ENCODE measurements at places on chromosomes 4 and X.
A peak's percentile ranks its signal among the peaks of the same experiment; 100 is the strongest.

DNA sequence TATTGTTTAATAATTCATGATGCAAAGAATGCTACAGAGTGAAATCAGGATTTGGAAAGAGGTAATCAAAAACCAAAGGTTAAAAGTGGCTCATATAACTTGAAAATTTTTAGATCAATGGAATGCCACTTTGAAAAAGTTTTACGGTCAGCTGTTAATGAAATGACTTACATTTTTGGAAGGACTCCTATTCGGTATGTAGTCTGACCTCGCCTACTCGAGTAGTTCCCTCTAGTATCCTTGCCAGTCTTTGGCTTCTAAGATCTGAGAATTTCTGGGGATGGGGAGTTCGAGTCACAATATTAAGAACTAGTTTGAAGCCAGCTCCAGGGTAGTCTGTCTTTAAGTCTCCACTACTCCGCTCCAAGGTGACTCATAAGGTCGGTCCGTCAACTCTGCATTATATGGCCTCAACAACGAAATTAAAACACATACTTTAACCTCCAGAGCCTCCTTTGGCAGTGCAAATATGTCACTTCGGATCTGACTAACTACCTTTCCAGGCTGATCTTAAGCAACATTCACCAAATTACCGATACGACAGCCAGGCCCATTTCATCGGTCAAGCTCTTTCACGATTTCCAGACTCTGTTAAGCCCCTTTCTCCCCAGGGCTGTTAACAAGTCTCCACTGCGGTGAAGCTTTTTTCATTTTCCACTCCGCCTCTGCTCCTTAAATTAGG is 733 bp upstream of the NAA15 start:
- DNase-seq: no peak
- H3K4me3 ChIP-seq: peak overlapping the region; percentile 94
- H3K36me3 ChIP-seq: peaks cover 2% of the 10 kb centered on the region

- no peak for DNase-seq
- H3K4me1 ChIP-seq: no peaks in the 10 kb centered on the region
These were observed 558.0 kb downstream of the STPG2 start for GRCh38 chr4:97585274-97585673.

DNA sequence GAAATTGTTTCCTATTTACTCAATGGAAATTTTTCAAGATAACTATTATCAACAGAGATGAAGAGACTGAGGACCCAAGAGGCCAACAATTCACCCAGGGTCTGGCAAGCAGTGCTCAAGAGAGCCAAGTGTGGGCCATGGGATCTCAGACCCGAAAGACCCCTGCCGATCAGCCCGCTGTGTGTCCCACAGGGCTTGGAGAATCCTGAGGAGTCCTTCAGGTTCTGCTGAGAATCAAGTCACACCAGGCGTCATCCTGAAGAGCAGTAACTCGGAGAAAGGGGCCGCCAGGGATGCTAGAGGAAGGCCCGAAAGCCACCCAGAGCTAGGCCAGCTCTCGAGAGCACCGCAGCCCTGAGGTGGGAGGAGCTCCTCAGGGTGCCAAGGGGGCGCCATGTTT is 48.7 kb downstream of the FGFRL1 start:
- no peak overlapping the region for H3K4me3 ChIP-seq
- H3K4me1 ChIP-seq: peaks cover 10% of the 10 kb centered on the region
- H3K27ac ChIP-seq: no peak overlapping the region
- peaks cover 26% of the 10 kb centered on the region for H3K27me3 ChIP-seq
- H3K36me3 ChIP-seq: no peaks in the 10 kb centered on the region

GRCh38 chr4:52833941-52834525 is 28.1 kb upstream of the RASL11B start:
- H3K27me3 ChIP-seq: no peaks in the 10 kb centered on the region
- H3K36me3 ChIP-seq: no peaks in the 10 kb centered on the region
- DNase-seq: no peak

DNA sequence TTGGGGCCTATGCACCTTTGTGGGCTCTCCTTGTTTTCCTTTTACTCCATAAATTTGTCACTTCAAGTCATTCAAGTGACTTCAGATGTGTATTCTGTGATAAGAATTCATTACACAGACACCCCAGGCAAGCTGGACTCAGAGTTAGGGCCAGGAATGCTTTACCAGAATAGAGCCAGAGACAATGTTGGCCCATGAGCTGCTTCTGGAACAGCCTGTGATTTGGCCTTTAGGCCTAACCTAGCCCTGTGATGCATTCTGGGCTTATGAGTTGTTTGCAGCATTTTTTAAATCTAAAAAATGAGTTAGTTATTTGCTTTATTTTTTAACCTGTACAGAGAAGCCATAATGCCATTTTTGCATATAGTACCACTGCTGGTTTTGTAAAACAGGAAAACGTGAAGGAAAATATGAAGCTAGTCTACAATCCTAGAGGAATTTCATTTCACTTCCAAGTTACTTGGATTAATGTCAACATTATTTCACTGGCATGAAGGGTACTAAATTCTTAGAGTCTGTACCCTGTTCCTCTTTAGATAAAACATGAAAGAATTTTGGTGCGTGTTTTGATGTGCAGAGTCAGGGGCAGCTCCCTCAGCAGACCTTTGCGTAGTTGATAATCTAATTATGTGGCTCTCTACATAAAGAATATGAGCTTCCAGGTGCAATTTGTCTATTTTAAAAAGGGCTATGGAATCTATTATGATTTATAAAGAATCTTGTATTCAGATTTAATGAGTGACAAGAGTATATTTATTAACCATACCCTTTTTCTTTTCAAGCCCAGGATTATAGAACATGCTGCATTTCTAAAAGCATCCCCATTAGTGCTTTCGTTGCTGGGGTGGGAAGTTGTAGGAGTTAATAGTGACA is 84.7 kb downstream of the ARHGAP10 start:
- no peaks in the 10 kb centered on the region for H3K36me3 ChIP-seq
- H3K4me1 ChIP-seq: peaks cover 86% of the 10 kb centered on the region
- H3K4me3 ChIP-seq: no peak overlapping the region
- no peaks in the 10 kb centered on the region for H3K27me3 ChIP-seq
- peak overlapping the region; percentile 86 for H3K27ac ChIP-seq
- peak; percentile 63 for DNase-seq

DNA sequence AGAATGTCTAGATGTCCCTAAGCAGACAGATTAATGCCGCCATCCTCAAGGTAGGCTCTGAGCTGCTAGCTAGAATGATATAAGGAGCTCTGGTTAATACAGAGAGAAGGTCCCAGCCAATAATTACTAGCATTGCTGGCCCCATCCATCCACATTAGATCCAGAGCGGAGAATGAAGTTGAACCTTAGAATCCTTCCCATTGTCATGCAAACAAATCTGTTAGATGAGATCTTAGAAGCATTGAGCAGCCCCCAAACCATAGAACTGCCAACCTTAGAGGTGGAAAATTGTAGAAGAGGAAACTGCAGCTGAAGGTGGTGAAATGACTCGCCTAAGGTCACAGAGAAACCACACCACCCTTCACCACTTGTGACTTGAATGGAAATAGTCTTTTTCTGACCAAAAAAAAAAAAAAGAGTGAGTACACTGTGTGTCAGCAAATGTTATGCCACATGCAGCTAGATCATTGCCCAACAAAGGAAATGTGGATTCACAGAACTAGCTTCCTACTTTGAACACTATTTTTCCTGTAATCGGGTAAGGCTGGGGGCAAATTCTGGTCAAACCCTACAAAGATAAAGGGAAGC is 162.1 kb downstream of the SMIM20 start:
- no peaks in the 10 kb centered on the region for H3K27me3 ChIP-seq
- H3K27ac ChIP-seq: peak overlapping the region; percentile 14
- H3K4me1 ChIP-seq: no peaks in the 10 kb centered on the region
- DNase-seq: no peak

DNA sequence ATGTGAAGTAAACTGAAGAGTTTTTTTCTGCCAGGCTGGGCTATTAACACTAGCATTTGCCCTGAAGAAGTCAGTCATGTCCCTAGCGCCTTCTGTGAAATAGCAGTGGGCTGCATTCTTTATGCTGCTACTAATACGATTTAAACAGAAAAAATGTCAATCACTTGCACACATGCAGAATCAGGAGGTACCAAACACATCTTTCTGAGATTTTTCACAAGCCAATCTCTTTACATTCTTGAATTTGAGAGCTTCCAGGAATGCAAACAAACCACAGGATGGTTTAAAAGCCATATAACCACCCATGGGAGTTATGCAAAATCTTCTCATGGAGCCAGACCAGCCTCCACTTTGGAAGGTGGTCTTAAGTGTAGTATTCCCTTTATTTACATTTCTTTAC is 220.1 kb downstream of the IQCM start:
- H3K27ac ChIP-seq: no peak overlapping the region
- H3K36me3 ChIP-seq: no peaks in the 10 kb centered on the region
- no peak overlapping the region for H3K4me3 ChIP-seq
- H3K27me3 ChIP-seq: no peaks in the 10 kb centered on the region
- no peaks in the 10 kb centered on the region for H3K4me1 ChIP-seq

DNA sequence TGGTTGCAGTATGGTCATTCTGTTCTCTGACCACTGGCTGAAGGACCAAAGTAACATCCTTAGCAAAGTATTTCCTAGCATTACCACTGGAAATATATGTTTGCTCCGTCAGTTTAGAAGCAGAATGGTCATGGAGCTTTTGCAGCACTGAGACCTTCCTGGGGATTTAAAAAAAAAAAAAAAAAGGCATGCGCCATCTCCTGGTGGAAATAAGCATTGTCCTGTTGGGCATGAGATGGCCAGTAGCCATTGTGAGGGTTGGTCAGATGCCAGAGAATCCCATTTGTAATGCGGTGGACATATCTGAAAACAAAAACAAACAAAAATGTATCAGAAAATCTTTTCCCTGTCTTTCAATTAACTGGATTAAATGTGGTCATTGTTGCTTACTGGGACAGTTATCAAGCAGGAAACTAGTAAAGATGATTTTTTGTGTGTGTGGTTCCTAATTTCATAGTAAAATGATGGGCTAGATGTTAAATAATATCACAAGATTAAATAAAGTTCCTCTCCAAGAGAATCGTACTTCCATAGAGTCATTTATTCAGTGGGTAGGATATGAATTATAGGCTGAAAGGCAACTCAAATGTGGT is 139.6 kb downstream of the SOWAHB start:
- H3K4me3 ChIP-seq: no peak overlapping the region
- H3K36me3 ChIP-seq: no peaks in the 10 kb centered on the region
- H3K27ac ChIP-seq: peak overlapping the region; percentile 2
- no peak for DNase-seq

DNA sequence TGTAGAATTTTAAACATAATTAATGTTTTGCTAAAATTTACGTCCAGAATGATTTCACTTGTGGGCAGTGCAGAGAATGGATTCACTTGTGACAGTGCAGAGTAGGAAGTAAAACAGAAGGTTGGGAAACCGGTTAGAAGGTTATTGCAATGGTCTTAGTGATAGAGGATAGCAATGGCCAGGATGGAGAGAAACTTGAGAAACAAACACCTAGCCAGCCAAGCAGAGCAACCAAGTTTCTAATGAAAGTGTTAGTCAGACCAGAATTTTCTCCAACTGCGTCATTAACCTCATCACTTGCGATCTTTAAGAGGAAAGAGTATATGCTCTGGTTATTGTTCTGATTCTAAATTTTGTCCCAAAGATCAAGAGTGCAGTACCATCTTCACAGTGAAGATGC is 50.0 kb upstream of the TBC1D9 start:
- H3K4me3 ChIP-seq: no peak overlapping the region
- no peak overlapping the region for H3K27ac ChIP-seq
- H3K36me3 ChIP-seq: no peaks in the 10 kb centered on the region
- no peaks in the 10 kb centered on the region for H3K27me3 ChIP-seq
- peaks cover 16% of the 10 kb centered on the region for H3K4me1 ChIP-seq

DNA sequence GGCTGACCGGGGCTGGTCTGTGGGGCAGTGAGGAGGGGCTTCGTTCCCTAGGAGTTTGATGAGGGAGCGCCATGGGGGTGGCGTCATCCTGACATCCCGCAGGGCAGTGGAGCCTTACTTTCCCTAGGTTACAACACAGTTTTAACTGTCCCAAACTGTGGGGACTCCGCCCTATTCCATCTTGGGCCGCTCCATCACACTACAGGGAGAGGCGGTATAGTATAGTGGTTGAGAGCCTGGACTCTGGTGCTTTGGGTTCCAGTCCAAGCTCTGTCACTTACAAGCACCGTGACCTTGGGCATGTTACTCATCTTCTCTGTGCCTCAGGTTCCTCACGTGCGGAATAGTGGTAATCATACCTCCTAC is 44.2 kb downstream of the ZNF185 start:
- peaks cover 6% of the 10 kb centered on the region for H3K4me1 ChIP-seq
- no peaks in the 10 kb centered on the region for H3K36me3 ChIP-seq
- DNase-seq: no peak
- no peaks in the 10 kb centered on the region for H3K27me3 ChIP-seq
- H3K4me3 ChIP-seq: peak overlapping the region; percentile 31
- peak overlapping the region; percentile 85 for H3K27ac ChIP-seq

DNA sequence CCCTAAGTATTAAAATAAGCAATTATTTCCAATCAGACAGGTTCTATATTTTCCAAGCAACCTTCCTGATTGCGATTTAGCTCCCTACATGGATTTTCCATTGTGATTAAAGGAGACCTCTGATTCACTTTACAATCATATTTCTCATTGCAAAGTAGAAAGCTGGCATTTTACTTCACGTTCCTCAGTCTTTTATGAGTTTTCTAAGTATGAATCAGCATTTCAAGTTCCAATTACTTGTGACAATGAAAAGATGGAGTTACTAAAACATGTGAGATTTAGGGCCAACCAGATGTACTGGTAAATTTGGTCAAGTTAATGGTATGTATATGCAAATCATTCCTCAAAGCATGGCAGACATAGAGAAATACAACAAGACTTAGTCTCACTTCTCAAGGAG is 206.2 kb downstream of the KCNIP4 start:
- H3K4me3 ChIP-seq: no peak overlapping the region
- no peaks in the 10 kb centered on the region for H3K4me1 ChIP-seq
- H3K36me3 ChIP-seq: no peaks in the 10 kb centered on the region
- no peak overlapping the region for H3K27ac ChIP-seq

- H3K27me3 ChIP-seq: no peaks in the 10 kb centered on the region
- H3K4me3 ChIP-seq: no peak overlapping the region
- H3K27ac ChIP-seq: no peak overlapping the region
These were observed 94.7 kb upstream of the NAP1L5 start for GRCh38 chr4:88792268-88792781.

- H3K4me3 ChIP-seq: peak overlapping the region; percentile 71
- peaks cover 12% of the 10 kb centered on the region for H3K4me1 ChIP-seq
- DNase-seq: peak; percentile 30
These were observed 961 bp upstream of the NOCT start for GRCh38 chr4:139014371-139015268.

DNA sequence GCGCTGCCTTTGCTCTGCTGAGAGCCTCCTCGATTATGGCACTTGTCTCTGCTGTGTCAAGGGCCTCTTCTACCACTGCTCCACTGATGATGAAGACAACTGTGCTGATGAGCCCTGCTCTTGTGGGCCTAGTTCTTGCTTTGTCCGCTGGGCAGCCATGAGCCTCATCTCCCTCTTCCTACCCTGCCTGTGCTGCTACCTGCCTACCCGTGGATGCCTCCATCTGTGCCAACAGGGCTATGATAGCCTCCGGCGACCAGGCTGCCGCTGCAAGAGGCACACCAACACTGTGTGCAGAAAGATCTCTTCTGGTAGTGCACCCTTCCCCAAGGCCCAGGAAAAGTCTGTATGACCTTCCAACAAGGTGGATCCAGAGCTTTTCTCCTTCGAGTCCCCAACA is 106.8 kb upstream of the VAMP7 start:
- no peak overlapping the region for H3K27ac ChIP-seq
- no peak overlapping the region for H3K4me3 ChIP-seq
- no peak for DNase-seq
- no peaks in the 10 kb centered on the region for H3K27me3 ChIP-seq

GRCh38 chrX:18676470-18676869 is 4.6 kb upstream of the RS1 start:
- H3K4me3 ChIP-seq: no peak overlapping the region
- no peaks in the 10 kb centered on the region for H3K4me1 ChIP-seq
- H3K36me3 ChIP-seq: no peaks in the 10 kb centered on the region
- no peaks in the 10 kb centered on the region for H3K27me3 ChIP-seq
- H3K27ac ChIP-seq: no peak overlapping the region
- DNase-seq: no peak
